Activated CD8-positive, alpha-beta T cell treated with anti-CD3 and anti-CD28 coated beads for 36 hours (primary cell): ENCODE measurements at places on chromosomes 4 and X.

DNA sequence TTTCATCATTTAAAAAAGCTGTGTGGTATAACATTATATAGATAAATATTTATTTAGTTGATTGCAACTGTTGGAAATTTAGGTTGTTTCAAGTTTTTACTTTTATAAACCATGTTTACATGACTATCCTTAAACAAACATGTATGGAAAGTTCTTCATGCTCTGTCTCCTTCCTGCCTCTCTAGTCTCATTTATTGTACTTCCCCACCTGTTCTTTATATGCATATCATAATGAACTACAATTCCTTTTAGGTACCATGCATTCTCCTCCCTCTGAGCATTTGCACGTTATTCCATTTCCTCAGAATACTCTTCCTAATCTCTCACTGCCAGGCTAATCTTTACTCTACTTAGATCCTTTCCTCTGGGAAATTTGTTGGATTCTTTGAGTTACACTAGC, 16.9 kb upstream of the ADH6 start:
- no peak for DNase-seq

- DNase-seq: no peak
These were observed 40.9 kb downstream of the P2RY8 start for GRCh38 chrX:1496076-1496475.

DNA sequence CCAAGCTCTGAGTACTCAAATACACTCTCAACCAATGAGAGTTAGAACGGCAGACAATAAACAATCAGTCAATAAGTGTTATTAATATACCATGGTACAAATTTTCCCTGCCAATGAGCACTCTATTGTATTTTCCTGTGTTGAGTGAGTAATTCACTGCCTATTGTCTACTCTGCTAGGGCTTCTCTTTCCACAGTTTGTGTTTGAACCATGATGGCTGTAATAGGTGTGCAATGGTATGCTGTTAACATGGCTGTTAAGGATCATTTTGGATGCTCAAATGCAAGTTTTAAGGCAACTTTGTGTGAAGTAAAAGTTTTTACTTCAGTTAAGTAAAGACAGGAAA, 41.2 kb downstream of the RPS6KA3 start:
- no peak for DNase-seq

DNA sequence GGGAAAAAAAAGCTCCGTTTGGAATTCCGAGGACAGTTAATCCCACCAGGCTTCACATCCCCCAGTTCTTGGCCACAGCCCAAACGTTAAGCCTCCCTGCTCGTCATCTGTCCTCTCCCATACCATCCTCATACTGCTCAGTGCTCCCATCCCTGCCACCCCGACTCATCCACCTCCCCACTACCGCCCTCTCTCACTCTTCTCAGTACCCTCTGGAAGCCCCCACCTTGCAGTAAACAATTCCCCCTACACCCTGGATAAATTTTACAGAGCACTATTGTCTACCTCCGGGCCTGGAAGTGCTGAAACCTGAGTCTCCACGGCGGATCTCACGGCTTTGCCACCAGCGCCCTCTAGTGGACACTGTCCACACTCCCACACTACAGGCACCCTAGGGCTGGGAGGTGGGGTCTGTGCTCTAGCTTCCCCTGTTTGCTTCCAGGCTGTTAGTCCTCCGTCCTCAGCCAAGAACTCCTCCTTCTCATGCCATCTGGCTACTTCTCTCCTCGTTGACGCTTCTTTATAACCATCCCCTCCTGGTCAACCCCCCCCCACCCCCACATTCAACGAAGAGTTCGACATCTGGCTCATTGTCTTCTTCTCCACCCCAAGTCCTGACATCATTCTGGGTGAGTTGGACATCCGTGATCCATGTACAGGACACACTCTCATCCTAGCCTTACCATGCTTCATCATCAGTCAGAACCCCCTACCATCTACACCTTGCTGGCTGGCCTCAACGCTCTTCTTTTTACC, 54.5 kb downstream of the RTL9 start:
- peak; percentile 74 for DNase-seq

GRCh38 chrX:38870361-38870895, 69.2 kb downstream of the MID1IP1 start:
- DNase-seq: no peak

DNA sequence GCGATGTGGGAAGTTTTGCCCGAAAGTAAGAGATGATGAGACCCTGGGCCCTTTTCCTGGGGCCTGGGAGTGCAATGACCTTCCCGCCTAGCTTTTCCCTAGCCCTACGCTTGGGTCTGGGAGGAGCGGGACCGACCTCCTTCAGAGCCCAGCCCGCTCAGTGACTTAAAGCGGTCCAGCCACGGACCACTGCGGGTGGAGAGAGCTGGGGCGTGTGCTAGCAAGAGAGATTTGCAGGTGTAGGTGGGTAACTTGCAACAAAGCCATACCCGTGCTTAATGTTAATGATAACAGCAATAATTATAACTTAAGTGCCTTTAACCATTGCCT, 503 bp upstream of the PDE5A start:
- no peak for DNase-seq

- no peak for DNase-seq
These were observed 84.6 kb upstream of the TRIM2 start for GRCh38 chr4:153119626-153120025.

DNA sequence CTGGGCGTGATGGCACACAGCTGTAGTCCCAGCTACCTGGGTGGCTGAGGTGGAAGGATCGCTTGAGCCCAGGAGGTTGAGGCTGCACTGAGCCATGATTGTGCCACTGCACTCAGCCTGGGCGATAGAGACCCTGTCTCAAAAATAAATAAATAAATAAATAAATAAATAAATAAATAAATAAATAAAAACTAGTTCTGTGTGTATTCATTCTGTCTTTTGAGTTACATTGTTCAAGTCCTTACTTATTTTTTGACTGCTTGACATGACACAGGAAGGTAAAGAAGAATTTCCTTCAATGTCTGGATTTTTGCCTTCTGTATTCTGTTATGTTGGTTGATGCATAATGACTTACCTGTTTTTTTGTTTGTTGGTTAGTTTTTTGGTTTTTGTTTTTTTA, 2.2 kb upstream of the NAA10 start:
- DNase-seq: no peak

DNA sequence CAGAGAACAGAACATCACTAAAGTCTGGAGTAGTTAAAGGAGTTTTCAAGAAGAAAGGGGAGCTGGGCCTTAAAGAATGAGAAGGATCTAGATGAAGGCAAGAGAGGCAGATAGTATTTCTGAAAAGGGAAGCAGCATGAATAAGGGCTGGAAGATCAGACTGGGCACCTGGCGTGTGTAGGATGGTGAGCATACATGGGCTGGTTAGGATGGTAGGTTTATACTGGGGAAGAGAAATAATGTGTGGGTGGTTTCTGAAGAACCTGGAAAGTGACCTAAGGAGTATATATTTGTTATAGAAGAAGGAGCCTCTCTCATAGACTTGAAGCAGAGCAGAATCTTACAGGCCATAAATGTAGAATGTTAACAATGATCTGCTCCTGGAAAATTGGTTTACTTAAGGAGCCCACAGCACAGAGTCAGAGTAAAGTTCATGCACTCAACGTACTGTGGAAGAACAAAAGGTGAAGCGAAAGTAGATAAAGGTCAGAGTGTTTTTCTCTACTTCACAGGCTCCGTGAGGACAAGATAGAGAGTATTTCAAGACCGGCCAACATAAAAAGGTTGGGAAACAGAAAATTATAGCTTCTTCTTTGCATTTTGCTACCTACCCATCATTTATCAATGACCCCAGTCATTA, 35.8 kb downstream of the MBNL3 start:
- DNase-seq: no peak

- no peak for DNase-seq
These were observed 57.7 kb downstream of the HS6ST2 start for GRCh38 chrX:132900633-132901293.

GRCh38 chr4:124804584-124804983, 92.1 kb upstream of the ANKRD50 start:
- no peak for DNase-seq

DNA sequence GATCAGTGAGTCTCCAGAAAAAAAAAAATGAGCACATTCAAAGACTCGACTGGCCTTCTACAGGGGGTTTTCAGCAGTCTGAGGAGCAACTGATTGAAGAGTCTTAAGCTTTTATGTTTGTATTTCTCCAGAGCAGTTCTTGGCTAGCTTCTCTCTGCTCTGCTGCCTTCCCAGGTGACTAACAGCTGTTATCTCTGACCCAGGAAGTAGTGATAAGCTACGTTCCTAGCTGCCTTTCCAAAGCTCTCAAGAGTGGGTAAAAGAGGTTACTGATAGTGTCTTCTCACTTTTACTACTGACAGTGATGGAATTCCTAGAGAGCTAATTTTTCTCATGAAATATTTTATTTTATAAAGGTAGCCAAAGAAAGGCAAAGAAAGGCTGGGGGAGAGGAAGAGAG, 66.6 kb downstream of the ENOX2 start:
- DNase-seq: no peak

GRCh38 chr4:174640146-174640545, 117.9 kb upstream of the HPGD start:
- no peak for DNase-seq

DNA sequence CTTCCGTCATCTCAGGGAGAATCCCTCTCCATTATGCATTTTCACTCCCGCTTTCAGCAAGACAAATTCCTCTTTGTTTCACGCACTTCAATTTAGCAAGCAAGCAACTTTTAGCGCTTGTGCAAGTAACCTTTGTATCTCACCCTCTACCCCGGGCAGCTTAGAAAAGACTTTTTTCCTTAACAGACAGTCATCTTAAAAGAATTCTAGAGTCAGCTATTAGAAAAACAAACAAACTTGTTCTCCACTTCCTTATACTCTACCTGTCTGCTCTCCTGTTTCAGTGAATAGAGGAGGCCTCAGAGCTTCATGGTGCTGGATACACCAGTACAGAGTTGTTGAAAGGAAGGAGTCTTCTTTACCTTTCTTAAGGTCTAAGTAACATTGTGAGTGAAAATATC, 12.1 kb downstream of the TIGD2 start:
- no peak for DNase-seq

DNA sequence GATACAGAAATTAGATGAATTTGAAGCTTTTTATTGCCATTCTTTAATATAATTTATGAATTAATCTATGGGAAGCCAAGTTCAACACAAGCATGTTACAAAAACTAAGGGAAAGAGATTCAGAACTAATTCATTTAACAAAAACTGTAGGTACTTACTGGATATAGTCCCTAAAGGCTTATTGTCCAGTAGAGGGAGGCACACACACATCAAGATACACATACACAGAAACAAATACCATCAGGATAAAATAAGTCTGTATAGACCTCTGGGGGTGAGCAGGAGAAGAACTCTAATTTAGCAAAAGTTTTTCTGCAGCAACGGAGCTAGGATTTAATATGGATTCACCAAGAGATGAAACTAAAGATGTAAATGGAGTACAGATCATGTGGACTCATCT, 83.0 kb upstream of the IL13RA1 start:
- no peak for DNase-seq

DNA sequence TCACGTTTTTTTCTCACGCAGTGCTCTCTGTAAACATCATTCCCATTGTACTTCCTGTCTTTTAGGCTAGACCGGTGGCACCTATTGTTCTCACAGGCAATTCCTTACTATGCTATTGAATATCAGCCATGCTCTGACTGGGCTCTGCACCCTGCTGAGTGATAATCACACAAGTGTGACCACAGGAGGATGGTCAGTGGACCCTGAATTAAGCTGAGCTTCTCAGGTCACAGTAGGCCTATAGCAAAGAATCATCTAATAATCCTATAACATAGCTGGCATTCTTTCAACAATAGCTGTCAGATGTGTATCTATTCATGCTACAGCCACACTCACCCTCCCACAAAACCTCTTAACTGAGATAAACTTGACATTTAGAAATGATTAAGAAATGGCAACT, 2399.8 kb upstream of the TENM3 start:
- no peak for DNase-seq

DNA sequence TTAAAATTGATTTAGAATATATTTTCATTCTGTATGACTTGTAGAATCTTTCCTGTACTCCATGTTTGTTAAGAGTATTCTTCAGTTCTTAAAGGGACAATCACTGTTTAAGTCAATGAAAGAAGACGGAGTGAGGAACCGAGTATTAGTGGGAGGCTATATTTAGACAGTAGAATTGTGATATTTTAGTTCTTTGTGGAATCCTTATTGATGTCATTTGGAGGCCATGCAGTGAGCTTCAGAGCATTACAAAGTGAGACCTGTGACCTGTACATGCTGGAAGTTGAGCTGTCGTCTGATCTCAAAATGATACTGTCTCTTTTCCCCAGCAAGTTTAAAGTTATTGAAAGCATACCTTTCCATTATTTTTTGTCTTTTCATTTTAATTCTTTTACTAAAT, 394.7 kb downstream of the GALNTL6 start:
- no peak for DNase-seq

DNA sequence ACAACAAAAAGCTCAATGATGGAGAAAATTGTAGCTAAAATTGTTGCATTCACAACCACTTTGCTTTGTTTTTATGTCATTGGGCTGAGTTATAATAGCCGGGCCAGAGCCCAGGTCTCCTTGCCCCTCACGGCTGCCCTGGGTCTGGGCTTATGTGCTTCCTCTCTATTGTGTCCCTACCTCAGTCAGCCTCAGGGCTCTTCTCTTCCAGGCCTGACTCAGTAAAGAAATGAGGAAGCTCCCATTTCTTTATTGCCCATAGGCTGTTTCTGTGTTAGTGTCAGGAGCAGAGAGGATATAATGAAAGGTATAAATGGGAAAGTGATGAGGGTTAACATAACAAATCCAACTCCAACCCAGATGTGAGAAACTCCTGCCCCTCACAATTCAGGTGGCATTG, 18.0 kb downstream of the BST1 start:
- DNase-seq: no peak

- no peak for DNase-seq
These were observed 64.3 kb downstream of the MSN start for GRCh38 chrX:65731684-65732289.

DNA sequence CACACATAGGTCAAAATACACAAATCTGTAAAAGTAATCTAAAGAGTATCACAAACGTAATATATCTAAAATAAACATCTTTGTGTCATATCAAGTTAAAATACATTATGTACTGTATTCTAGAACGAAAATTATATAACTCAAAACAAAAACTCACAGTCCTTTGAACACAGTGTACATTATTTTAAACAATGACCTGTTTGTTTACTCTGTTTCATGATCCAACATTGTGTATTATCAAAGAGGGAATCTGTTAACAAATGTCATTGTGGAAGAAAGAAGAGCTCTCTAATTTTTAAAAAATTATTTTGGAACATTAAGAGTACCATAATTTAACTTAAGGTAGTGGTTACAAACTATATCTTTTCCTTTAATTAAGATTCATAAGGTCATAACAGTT, 144.1 kb downstream of the FRYL start:
- DNase-seq: no peak

DNA sequence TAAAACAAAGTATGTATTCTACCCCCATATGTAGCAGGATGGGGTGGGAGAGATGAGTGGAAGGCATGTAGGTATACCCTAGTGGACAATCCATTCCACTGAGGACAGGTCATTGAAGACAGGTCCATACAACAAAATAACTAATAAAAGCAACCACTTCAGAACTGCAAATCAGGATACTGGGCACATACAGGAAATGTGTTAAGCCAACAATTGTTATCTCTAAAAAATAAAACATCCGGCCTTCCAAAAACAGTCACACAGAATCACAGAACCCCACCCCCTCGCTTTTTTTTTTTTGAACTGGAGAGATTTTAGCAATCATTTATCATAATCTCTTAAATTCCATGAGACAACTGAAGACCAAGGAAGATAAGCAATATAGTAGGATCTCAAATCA, 112.9 kb downstream of the FRYL start:
- DNase-seq: no peak

- DNase-seq: no peak
These were observed 58.1 kb upstream of the STARD8 start for GRCh38 chrX:68589372-68589753.

GRCh38 chr4:48967631-48968030, 18.4 kb upstream of the CWH43 start:
- DNase-seq: no peak
